ENCODE measurements at places on chromosomes 13 and 19. TPM values are rescaled to one million over a fixed set of nuclear protein-coding genes. Genes with fewer than 3 reads are reported as not detected.

- no peaks in the 10 kb centered on the region for H3K27me3 ChIP-seq
- H3K4me1 ChIP-seq, result peaks cover 10% of the 10 kb centered on the region
- DNase-seq, result no peak
- no peaks in the 10 kb centered on the region for H3K36me3 ChIP-seq
Observed at GRCh38 chr19:12912571-12912970, 6.5 kb downstream of the SYCE2 start.

DNA sequence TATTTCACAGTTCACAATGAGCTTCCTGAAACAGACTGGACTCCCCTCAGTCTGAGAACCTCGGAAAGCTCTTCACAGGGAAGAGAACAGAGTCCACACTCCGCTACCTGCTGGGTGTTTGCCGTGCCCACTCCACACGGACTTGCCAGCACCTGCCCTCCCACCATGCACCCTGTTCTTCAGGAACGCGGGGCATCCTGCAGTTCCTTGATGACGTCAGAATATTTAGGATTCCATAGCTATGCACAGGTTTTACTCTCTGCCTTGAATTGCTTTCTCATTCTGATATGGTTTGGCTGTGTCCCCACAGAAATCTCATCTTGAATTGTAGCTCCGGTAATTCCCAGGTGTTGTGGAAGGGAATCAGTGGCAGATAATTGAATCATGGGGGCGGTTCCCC lies 74.4 kb upstream of the FARP1 start:
- H3K4me3 ChIP-seq, result no peak overlapping the region
- no peaks in the 10 kb centered on the region for H3K4me1 ChIP-seq
- H3K27me3 ChIP-seq, result no peaks in the 10 kb centered on the region
- no peaks in the 10 kb centered on the region for H3K36me3 ChIP-seq

TMEM272 gene
- not detected for polyA plus RNA-seq

GRCh38 chr19:30078381-30078910 lies 136.4 kb downstream of the URI1 start:
- no peak overlapping the region for H3K27ac ChIP-seq
- no peaks in the 10 kb centered on the region for H3K4me1 ChIP-seq
- no peaks in the 10 kb centered on the region for H3K27me3 ChIP-seq
- no peak for DNase-seq
- H3K36me3 ChIP-seq, result no peaks in the 10 kb centered on the region

- DNase-seq, result no peak
- no peak overlapping the region for H3K27ac ChIP-seq
- H3K4me3 ChIP-seq, result no peak overlapping the region
- no peaks in the 10 kb centered on the region for H3K27me3 ChIP-seq
- H3K4me1 ChIP-seq, result no peaks in the 10 kb centered on the region
Observed at GRCh38 chr13:112713517-112714253, 23.8 kb downstream of the ATP11A start.

ZNF569 gene
- 0.89 TPM for polyA plus RNA-seq

DNA sequence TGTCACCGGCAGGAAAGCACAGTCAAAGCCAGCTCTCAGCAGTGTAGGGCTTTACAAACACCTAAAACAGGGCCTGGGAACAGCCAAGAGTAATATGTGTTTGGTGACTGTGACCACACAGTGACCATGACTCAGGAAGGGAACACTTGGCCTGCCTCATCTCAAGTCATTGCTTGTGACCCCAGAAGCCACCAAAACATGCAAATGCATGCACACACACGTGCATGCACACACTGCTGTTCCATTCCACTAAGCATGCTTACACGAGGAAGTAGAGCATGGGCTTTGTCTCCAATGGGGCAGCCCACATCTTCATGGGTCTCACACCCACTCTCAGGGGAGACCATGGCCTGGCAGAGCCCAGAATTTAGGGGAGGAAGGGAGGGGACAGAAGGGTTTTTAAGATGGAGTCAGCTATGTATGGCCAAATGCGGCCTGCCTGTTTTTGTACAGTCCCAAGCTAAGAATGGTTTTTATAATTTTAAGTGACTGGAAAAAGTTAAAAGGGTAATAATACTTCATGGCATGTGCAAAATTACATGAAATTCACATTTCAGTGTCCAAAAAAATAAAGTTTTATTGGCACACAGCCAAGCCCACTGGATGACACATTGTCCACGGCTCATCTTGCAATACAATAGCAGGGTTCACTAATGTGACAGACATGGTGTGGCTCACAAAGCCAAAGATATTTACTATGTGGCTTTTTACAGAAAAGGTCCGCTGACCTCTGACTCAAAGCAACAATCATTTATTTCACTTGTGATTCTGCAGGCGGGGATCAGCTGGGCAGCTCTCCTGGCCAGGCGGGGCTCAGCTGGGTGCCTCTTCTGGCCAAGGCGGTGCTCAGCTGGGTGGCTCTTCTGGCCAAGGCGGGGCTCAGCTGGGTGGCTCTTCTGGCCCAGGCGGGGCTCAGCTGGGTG lies 17.3 kb downstream of the ZFR2 start:
- H3K27ac ChIP-seq, result no peak overlapping the region
- H3K4me3 ChIP-seq, result no peak overlapping the region
- no peaks in the 10 kb centered on the region for H3K27me3 ChIP-seq
- no peaks in the 10 kb centered on the region for H3K36me3 ChIP-seq
- no peak for DNase-seq
- no peaks in the 10 kb centered on the region for H3K4me1 ChIP-seq

- H3K27me3 ChIP-seq, result no peaks in the 10 kb centered on the region
- peak overlapping the region; percentile 16 for H3K27ac ChIP-seq
- peaks cover 3% of the 10 kb centered on the region for H3K36me3 ChIP-seq
- no peak overlapping the region for H3K4me3 ChIP-seq
- DNase-seq, result peak; percentile 59
Observed at GRCh38 chr19:40461669-40462221, 3.8 kb downstream of the BLVRB start.

GRCh38 chr19:48807590-48808308 lies 3.1 kb downstream of the BCAT2 start:
- no peaks in the 10 kb centered on the region for H3K27me3 ChIP-seq
- no peaks in the 10 kb centered on the region for H3K36me3 ChIP-seq
- H3K4me1 ChIP-seq, result peaks cover 2% of the 10 kb centered on the region
- DNase-seq, result peak; percentile 78

- no peak for DNase-seq
- no peak overlapping the region for H3K27ac ChIP-seq
- no peaks in the 10 kb centered on the region for H3K27me3 ChIP-seq
- H3K4me3 ChIP-seq, result no peak overlapping the region
Observed at GRCh38 chr13:45402641-45403040, 15.5 kb downstream of the SLC25A30 start.

DNA sequence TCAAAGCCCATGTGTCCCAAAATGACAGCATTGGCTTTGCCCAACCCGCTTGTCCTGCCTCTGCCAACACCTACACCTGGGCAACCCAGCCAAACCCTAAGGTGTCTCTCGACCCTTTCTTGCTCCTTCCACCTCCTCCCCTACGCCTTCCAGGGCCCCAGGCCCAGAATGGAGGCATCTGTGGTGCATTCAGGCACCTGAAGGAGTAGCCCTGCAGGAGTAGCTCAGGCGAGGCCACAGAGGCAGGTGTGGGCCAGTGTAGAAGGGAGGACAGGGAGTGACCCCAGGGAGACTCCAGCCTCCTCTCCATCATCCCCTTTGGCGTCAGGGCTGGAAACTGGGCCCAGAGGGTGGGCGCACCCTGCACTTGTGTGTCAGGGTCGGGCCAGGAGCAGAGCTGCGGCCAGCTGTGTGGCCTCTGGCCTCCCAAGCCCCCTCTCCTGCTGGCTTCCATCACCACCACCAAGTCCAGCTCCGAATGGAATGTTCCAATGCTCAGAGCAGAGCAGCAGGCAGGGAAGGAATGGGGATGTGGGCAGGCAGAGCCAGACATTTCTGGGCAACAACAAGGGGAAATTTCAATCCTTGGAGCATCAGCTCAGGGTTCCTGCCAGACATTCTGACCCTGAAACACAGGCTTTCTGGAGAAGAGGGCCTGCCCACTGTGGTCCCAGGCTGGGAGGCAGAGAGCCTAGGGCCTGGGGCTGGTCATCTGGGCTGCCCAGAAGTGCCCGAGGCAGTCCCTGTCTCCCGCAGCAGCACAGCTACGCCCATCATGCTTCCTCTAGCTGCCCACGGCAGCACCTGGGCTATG lies 16.4 kb downstream of the PLEKHF1 start:
- H3K27me3 ChIP-seq, result no peaks in the 10 kb centered on the region
- no peaks in the 10 kb centered on the region for H3K4me1 ChIP-seq
- no peak overlapping the region for H3K27ac ChIP-seq
- DNase-seq, result no peak

TMIGD2 gene
- polyA plus RNA-seq, result 2.3 TPM

DNA sequence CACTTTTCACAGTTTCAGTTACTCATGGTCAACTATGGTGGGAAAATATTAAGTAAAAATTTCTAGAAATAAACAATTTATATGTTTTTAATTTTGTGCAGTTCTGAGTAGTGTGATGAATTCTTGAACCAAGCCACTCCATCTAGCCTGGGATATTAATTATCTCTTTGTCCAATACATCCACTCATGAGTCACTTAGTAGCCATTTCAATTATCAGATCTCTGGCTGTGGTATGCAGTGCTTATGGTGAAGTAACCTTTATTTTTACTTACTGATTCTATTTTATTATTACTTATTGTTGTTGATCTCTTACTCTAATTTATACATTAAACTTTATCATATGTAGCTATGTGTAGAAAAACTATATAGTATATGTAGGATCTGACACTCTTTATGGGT lies 128.9 kb upstream of the KLHL1 start:
- no peak overlapping the region for H3K4me3 ChIP-seq
- no peaks in the 10 kb centered on the region for H3K4me1 ChIP-seq
- no peak overlapping the region for H3K27ac ChIP-seq
- no peaks in the 10 kb centered on the region for H3K27me3 ChIP-seq
- no peaks in the 10 kb centered on the region for H3K36me3 ChIP-seq

GRCh38 chr13:93345770-93346169 lies 119.2 kb downstream of the GPC6 start:
- no peak for DNase-seq
- H3K27ac ChIP-seq, result no peak overlapping the region
- no peaks in the 10 kb centered on the region for H3K4me1 ChIP-seq
- H3K27me3 ChIP-seq, result no peaks in the 10 kb centered on the region
- H3K36me3 ChIP-seq, result no peaks in the 10 kb centered on the region

TMEM238 gene
- polyA plus RNA-seq, result not detected

DNA sequence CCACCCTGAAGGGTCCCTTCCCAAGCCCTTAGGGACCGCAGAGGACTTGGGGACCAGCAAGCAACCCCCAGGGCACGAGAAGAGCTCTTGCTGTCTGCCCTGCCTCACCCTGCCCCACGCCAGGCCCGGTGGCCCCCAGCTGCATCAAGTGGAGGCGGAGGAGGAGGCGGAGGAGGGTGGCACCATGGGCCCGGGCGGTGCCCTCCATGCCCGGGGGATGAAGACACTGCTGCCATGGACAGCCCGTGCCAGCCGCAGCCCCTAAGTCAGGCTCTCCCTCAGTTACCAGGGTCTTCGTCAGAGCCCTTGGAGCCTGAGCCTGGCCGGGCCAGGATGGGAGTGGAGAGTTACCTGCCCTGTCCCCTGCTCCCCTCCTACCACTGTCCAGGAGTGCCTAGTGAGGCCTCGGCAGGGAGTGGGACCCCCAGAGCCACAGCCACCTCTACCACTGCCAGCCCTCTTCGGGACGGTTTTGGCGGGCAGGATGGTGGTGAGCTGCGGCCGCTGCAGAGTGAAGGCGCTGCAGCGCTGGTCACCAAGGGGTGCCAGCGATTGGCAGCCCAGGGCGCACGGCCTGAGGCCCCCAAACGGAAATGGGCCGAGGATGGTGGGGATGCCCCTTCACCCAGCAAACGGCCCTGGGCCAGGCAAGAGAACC lies 1.5 kb downstream of the EGLN2 start:
- H3K27me3 ChIP-seq, result no peaks in the 10 kb centered on the region
- DNase-seq, result no peak
- H3K36me3 ChIP-seq, result peaks cover 61% of the 10 kb centered on the region
- H3K4me3 ChIP-seq, result peak overlapping the region; percentile 93
- H3K4me1 ChIP-seq, result peaks cover 27% of the 10 kb centered on the region

Data from small intestine (tissue), 16 donors.